ENCODE measurements at places on chromosomes 3 and 15. TPM values are rescaled to one million over a fixed set of nuclear protein-coding genes. Genes with fewer than 3 reads are reported as not detected.

The CCRL2 gene
- 1.4 TPM for total RNA-seq

The THAP10 gene
- total RNA-seq = 1.8 TPM

DNA sequence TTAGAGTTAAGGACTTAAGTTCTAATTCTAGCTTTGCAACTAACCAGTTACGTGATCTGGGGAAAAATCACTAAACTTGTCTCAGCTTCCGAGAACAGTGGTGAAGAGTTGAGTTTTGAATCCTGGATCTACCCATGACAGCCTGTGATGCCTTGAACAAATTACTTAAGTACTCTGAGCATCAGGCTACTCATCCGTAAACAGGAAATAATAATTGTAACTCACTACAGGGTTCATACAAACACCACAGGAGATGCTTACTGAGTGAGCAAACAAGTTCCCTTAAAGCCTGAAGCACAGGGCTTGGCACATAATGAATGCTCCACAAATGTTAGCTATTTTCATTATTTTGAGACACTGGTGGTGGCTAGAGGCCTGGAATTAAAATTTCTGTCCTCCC is 158.8 kb downstream of the ERC2 start:
- no peak for DNase-seq

- no peak for DNase-seq
These were observed 180.1 kb upstream of the KBTBD8 start for GRCh38 chr3:66817951-66818557.

DNA sequence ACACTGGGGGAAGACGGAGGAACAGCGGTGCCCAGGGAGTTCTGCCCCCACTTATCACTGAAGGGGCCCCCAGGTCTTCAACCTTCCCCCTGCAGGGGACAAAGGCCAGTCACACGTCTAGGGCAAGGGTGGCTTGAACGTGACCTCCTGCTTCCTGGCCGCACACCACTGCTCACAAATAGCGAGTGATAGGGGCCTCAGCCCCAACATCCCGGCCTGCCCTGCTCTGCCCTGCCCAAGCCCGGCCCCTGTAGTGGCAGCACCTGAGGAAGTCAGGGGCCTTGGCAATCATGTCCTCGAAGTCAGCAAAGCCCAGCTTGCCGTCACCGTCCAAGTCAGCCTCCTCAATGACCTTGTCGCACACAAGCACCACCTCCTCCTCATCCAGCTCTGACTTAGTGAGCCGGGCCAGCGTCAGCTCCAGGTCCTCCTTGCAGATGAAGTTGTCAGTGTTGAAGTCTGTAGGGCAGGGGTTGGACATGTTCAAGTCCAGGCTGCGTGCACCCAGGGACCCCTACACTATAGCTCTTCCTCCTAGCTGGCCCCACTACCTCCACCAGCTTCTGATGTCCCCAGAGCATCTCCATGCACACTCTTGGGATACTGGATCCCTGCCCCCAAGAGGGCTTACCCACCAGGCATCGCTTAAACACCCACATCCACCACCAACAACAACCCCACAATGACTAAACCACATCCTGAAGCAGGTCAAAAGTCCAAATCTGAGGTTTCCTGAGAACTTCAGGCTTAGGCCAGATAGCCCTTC is 13.3 kb downstream of the SH2D7 start:
- peak; percentile 23 for DNase-seq

DNA sequence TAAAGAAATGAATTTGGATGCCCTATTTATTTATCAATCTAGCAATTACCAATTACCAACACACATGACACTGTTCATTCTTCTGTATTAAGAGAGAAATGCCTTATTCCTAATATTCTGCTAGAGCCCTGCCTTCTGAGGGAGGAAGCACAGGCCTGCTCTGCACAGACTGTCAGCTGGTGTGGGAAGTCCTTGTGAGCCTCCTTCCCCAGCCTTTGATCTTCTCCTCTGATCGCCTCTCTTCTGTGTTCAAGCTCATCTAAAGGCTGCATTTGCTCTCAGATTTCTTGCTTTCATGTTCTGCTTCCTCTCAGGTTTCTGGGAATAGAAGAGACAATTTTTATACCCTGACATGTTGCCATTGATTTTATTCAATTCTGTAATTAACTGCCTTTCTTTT is 290.6 kb upstream of the UMPS start:
- no peak for DNase-seq

The SLC6A1 gene
- total RNA-seq = 0.89 TPM

The ARHGAP11A gene
- total RNA-seq = 3.3 TPM

DNA sequence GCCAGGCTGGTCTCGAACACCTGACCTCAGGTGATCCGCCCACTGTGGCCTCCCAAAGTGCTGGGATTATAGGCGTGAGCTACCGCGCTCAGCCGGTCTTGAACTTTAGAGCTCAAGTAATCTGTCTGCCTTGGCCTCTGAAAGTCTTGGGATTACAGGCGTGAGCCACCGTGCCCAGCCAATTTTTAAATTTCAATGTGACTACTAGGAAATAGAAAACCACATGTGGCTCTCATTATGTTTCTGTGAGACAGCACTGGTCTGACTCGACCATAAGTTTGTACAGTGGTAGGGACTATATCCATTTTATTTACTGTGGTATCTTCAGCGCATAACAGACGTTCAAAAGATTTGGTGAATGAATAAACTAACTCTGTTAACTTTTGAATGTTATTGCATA is 9.1 kb downstream of the ZFAND6 start:
- DNase-seq = no peak

The RASL12 gene
- total RNA-seq = 88.0 TPM

The SELENOK gene
- total RNA-seq = 115 TPM

DNA sequence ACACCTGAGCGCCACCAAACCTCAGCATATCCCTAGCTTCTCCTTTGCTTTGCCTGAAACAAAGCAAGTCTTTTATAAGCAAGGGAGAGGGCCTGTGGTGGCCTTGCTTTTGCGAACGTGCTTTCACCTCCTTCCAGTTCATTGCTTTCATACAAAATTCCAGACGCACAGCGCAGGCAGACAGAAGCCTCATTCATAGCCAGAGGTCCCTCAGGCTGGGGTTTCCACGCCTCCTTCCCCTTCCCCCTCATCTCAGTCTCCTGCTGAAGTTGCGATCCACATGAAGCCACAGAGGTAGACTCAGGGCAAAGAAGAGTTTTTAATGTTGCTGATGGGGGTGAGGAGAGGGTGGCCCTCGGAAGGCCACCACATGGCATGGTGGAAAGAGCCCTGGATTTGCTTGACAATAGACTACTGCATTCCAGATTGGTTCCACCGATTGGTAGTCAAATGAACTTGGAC is 59.4 kb upstream of the FLNB start:
- DNase-seq = no peak

- no peak for DNase-seq
These were observed 753 bp downstream of the EPHB1 start for GRCh38 chr3:134795746-134796280.

GRCh38 chr3:126816986-126817777 is 113.1 kb downstream of the CHCHD6 start:
- DNase-seq = no peak

DNA sequence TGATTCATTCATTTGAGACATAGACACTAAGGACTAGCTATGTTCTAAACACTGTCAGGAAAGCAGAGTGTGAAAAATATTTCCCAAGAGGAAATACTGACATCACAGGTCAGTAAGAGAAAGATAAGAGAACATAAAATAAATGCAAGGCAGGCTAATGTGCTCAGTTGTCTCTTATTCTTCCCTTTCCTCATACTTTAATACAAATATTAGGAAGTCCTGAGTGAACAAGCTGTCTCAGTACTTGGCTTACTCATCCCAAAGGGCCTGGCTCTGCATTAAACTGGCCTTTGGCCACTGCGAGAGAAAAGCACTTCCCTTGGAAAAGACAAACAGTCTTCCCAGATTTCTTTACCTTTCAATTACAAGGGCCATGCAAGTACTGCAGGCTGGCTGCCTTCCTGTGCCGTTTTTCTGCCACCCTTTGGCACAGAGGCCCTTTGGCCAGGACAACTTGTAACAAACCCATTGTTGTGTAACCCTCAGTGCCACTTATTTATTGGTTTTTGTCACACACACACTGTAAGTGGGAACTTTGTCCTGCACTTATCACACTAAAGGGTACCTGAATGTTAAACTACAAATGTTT is 31.7 kb downstream of the EDC3 start:
- DNase-seq = peak; percentile 22

- no peak for DNase-seq
These were observed 2.8 kb downstream of the CLSTN2 start for GRCh38 chr3:139937674-139938279.

- DNase-seq = peak; percentile 61
These were observed 105.8 kb downstream of the LSAMP start for GRCh38 chr3:116339441-116340028.

- no peak for DNase-seq
These were observed 487.1 kb upstream of the CNTN3 start for GRCh38 chr3:75101329-75102147.

DNA sequence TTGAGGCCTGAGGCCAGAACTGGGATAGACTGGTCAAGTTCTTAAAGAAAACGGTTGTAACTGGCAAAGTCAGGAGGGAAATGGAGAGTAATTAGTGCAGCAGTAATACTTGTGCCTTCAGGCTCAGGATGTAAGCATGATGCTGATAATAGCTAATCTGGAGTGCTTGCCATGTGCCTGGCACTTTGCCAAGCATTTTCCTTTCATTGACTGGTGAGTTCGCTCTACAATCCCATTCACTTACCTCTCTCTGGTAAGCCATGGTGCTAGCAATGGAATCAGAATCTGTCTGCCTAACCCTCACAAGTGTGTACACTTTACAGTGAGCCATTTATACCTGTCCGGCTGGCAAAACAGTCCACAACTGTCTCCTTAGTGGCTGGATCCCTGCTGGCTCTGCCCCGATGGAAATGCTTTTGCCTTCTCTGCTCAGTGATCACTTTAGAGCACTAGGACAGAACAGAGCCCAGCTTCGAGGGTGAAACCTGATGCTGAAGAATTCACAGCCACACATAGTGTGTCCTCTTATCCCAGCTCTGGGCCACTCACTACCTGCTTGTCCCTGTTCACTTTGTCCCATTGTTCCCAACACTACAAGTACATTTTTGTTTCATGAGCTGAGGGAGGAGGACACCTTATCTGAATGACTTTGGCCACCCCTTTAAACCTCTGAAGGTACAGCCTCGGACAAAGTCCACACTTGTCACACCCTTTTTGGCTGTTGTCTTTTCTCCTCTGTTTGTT is 10.3 kb downstream of the CHP1 start:
- DNase-seq = no peak

GRCh38 chr15:31228011-31228484 is 98.6 kb upstream of the KLF13 start:
- no peak for DNase-seq

The CHRNB4 gene
- not detected for total RNA-seq

- DNase-seq = peak; percentile 46
These were observed 10.3 kb downstream of the ATG7 start for GRCh38 chr3:11282250-11283138.

The VGLL4 gene
- 66.9 TPM for total RNA-seq

GRCh38 chr3:169575381-169575780 is 88.1 kb downstream of the MECOM start:
- peak; percentile 47 for DNase-seq

The IL17RD gene
- 2.1 TPM for total RNA-seq

DNA sequence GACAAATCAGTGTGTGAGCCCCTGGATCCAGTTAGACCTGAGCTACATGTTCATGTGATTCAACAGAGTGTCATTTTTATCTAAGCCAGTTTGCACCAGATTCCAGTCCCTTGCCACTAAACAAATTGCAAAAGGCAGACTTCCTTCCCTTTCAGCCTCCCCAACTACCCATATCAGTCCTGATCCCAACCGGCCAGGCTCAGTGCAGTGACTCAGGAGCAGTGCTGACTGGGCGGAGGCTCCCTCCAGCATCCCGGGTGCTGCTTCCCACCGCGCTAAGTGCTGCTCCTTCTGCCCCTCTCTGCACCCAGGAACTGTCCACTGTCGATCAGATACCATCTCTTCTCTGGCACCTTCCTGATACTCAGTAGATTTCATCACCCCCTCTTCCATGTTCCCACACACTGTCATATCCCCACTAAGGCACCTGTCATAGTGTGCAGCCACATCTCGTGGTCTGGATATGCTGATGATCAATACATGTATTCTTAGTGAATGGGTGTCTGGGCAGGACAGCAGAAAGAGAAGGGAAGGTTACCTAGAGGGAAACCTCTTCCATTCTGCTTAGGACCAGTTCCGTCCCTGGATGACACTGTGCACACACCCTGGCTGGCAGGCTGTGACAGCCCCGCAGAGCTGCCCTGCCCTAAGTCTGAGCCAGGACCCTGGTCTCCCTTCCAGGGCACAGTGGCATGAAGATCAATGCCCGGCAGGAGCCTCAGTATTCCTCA is 108.8 kb upstream of the RAD18 start:
- DNase-seq = no peak

- peak; percentile 89 for DNase-seq
These were observed at the start of gene SEMA3G for GRCh38 chr3:52444860-52445793. SEMA3G (minus strand) TSS chr3:52445103; CDS start chr3:52445027, 76 bp downstream.

GRCh38 chr3:102181175-102181920 is 253.5 kb upstream of the ZPLD1 start:
- no peak for DNase-seq

GRCh38 chr3:61575893-61576292 is 14.5 kb downstream of the PTPRG start:
- no peak for DNase-seq

The TTLL13 gene
- not detected for total RNA-seq

DNA sequence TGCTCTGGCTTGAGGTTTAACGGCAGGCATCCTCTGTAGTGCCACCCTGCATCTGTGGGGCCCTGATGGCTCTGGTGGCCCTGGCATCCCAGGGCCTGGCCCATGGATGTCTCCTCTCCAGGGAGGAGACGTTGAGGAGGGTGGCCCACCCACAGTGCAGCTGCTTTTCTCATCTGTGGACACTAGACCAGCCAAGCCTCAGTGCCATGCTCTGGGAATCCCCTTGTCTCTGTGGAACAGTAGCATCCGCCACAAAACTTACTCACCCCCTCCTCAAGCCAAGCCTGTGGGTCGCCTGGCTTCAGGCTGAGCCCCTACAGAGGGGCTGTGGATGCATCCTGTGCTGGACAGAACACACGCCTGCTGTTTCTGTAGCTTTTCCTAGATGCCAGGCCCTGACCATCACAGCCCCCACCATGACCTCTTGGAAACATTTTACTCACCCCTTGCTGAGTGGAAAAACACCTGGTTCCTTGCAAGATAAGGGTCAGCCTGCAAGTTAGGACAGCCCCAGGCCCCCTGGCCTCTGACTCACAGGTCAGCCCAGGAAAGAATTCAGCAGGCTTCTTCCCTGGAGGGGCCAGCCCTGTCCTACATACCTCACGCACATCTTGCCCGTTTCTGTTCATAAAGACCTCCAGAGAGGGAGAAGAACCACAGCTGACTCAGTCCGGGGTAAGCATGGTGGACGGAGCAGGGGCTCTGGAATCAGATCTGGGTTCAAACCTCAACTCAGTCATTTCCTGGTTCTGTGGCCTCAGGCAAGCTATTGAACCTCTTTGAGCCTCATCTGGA is 19.0 kb downstream of the PAK6 start:
- no peak for DNase-seq

GRCh38 chr3:50173685-50174516 is 17.5 kb upstream of the GNAT1 start:
- peak; percentile 62 for DNase-seq

GRCh38 chr3:194773771-194774455 is 88.2 kb downstream of the FAM43A start:
- DNase-seq = no peak

GRCh38 chr15:65177901-65178300 is 7.2 kb downstream of the CLPX start:
- no peak for DNase-seq

GRCh38 chr15:35481064-35481463 is 64.9 kb downstream of the DPH6 start:
- DNase-seq = no peak

The C3orf20 gene
- not detected for total RNA-seq

The NLGN1 gene
- total RNA-seq = 2.2 TPM
